Fibroblast of skin of right biceps (primary cell): ENCODE measurements at places on chromosomes 4 and X.

DNA sequence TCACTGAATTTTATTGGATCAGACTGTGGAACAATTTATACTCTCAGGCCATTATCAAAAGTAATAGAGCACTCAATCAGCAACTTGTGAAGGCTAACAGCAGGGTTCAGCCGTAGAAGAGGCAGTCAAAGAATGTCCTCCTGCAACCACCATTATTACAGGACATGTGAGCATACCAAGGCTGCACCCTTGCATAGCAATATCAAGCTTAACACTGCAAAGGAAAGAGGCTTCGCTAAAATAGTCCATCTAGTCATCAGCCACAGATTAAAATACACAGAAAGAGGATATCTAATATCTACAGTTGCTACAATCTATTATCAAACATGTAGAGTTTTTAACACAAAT lies 42.9 kb upstream of the TMPRSS11B start:
- DNase-seq = no peak

DNA sequence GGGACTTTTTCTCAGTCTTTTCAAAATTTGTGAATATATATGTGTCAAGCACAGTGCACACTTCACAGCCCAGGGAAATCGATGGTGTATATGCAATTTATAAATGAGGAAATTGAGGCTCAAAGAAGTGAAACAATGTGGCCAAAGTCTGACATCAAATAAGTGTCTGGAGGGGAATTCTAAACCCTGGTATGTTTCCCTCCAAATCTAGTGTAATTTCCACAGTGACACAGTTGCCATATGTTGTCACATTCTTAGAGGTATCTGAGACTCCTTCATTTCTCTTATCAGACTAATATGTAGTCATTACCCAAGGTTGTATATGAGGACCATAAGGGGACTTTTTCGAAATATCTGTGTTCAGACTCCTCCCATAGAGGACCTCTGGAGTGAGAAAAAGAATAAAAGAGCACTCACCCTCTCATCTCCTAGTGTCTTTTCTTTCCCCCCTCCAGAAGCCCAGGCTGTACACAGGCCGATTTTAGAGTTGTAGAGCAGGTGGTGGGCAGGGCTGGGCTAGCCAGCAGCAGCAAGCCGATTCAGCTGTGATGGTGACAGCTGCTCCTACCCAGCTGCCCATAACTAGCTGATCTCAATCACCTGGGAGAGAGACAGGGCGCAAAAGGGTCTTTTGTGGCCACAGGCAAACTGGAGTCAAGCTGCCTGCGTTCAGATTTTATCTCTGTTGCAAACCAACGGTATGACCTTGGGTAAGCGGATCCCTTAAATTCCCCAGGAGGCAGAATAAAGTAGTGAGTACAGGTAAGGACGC lies 55.1 kb downstream of the CLCN5 start:
- no peak for DNase-seq

GRCh38 chrX:68261060-68261672 lies 172.1 kb downstream of the OPHN1 start:
- peak; percentile 30 for DNase-seq

- no peak for DNase-seq
Observed at GRCh38 chrX:126820700-126821420, 1.3 kb downstream of the PRR32 start.
